ENCODE measurements at places on chromosomes 6 and 20.
A peak's percentile ranks its signal among the peaks of the same experiment; 100 is the strongest.

GRCh38 chr6:93789532-93789931, 370.2 kb upstream of the EPHA7 start:
- DNase-seq, result no peak

DNA sequence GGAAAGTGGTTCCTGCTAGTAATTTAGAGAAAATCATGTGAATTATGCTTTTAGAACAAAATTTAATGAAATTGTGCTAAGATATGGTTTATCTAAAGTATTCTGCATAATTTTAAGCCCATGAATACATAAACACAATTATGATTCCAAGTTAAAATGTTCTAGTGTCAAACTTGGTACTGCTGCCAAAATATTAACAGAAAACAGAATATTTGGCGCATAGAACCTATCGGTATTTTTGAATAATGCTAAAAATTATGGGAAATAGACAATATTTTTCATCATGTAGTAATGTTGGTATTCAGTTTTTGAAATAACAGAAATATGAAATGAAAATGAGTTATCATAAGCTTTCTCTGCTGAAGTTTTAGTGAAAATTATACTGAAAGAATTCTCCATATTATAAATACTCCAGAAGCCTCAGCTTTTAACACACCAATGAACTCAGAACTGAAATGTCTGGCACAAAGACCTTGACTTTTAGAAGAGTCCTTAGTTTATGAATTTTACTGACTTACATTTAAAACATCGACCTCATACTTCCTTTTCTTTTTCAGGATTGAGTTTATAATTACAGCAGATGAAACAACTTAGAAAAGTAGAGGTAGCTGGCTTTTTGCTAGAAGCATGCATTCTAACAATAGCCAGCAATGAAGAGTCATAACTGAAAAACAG, 1192.3 kb upstream of the GJE1 start:
- no peak for DNase-seq

DNA sequence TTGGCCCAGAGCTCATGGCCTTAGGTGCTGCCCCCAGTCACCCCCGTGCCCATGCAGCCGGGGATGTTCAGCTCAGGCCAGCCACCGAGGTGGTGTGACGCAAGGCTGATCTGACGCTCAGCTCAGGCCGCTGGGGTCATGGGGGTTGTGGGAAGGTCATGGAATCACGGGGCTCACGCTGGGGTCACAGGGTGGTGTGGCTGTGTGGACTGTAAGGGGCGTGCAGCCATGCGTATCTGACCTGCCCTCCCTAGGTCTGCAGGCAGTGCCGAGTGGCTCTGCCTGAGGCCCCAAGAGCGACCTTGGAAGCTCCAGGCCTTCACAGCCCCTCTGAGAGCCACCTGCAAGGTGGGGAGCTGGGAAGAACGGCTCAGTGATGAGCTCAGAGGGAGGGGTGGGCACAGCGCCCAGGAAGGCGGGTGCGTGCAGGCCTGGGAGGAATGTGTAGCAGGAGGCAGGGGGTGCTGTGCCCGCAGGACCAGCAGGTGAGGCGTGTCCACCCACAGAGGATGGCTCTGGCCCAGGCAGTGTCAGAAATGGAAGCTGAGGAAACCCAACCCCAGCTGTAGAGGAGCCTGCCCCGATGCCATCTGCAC, 27.8 kb downstream of the CHRNA4 start:
- no peak for DNase-seq

DNA sequence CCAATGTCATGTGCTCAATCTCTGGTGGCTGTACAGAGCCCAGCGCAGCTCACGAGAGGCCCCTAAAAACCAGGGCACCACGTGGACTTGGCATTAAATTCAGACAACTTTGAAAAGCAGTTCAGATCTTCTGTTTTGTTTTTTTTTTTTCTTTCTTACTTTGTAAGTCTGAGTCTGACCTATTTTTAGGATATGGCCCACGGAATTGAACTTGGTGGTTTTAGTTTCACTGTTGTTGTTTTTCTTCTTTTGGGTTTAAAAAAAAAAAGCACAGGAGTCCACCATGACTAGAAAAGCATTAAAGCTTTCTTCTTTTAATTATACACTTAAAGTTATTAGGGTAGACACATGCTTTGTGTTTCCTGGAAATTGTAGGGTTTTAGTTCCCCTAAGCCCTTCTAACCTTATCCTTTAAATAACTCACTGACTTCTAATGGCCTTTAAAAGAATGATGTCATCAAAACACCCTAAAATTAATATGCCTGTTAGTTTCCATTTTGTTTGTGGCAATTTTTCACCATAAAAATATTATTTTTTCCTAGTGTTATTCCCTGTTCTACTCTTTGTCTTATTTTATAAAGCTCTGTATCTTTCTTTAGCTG, 48.5 kb upstream of the CCN2 start:
- DNase-seq, result no peak

GRCh38 chr6:163354085-163354484, 60.4 kb upstream of the QKI start:
- no peak for DNase-seq

DNA sequence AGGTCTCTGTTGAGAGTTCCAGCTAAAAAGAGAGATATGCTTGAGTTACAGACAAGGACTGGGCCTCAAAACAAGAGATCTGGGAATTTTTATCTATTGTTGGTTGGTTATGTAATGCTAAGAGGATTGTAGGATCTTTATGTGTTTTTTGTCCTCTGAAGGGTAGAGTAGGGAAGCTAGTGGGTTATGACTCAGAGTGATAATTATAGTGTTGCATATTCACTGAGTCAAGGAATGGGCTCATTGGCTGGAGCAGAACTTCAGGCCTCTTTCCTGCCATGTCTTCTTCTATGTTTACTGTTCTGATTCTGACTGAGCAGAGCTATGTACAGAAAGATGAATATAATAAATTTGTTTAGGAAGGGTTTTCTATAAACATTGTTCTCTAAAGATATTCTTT, 66.1 kb upstream of the NOX3 start:
- DNase-seq, result no peak

DNA sequence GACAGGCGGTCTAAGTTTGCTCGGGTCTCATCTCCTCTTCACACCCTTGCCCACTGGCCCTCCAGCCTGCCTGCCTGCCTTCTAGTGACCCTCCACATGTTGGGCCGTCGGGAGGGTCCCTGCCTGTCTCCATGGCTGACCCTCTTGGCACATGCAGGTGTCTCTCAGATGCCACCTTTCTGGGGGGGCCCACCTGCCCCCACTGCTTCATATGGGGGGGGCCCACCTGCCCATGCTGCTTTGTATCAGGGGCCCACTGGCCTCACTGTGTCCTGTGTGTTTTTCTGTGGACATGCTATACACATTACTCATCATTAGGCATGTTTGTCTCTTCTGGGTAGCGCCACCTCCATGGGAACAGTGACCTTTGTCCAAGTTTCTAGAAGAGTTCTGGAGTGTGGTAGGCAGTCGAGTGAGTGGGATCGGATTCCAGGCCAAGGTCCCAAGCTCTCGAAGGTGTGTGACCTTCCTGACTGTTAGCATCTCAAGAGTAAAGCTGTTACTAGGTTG, 40.4 kb upstream of the KIF25 start:
- DNase-seq, result peak; percentile 20

DNA sequence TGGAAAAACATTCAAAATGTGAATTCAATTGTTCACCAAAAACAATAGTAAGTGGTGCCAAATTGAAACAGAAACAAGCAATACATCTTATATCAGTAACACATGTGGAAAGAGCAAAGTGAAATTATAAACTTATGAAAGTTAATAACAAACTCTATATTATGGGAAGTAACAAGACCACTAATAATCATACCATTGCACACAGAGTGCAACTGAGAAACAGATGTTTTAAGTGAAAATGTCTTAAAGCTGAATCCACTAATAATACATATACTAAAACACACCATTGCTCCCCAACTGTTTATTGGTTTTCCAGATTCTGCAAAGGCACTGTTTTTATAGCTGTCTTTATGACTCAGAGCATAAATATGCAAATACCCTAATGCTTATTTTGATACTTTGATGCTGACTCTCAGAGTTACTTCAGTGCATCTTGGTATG, 292.3 kb downstream of the RFPL4B start:
- DNase-seq, result peak; percentile 31

- DNase-seq, result no peak
Measured at GRCh38 chr6:39867592-39867991, 66.7 kb downstream of the MOCS1 start.

DNA sequence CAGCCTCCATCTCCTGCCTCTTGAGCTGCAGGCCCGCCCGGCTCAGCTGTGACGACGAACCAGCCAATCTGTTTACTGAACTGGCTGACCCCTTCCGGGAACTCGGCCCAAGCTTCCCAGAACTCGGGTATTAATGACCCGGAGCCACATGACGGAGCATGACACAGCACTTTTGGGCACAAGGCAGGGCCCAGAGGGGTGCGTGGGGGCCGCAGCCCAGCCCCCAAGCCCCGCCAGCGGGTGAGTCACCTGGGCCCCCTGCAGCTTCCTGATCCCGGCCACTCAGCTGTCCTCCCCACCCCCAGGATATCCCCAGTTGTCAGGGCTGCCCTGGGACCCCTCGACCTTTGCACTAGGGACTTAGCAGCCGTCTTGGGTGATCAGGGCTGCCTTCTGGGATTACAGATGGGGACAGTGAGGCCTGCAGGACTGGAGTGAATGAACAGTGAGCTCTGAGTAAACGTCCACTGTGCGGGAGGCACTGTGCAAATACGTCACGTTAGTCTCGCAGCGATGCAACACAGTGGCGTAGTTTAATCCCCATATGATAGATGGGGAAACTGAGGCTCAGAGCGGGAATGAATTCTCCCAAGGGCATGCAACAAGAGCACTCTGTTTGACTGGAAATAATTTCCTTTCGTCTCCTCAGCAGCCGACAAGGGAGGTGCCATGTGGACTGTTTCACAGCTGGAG, 102.1 kb downstream of the CEBPB start:
- peak; percentile 90 for DNase-seq

DNA sequence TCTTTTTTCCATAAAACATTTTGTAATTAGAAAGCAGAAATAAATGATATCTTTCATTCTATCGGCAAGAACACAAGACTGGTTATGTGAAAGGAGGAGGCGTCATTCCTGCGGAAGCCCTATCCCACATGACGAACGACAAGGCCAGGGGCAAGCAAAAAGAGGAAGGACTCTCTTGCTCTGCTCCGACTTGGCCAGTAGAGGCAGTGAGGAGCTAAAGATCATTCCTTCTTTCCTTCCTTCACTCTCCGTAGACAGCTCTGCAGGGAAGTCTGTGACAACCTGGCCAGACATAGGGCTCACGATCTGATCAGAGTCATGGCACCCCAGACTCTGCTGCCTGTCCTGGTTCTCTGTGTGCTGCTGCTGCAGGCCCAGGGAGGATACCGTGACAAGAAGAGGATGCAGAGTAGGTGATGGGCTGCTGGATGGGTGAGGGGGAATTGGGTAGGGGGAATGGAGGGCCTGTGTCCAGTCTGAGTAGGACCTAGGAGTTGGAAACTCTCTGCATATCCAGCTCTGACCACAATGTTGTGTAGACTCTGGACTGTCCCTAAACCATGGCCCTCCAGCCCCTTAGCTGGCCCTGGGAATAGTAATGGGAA, at the start of gene WFDC10A:
Gene WFDC10A (plus strand): TSS at position 244 of the 605 bp plus-strand sequence. CDS start 75 bp downstream, at position 319.
- DNase-seq, result peak; percentile 70

DNA sequence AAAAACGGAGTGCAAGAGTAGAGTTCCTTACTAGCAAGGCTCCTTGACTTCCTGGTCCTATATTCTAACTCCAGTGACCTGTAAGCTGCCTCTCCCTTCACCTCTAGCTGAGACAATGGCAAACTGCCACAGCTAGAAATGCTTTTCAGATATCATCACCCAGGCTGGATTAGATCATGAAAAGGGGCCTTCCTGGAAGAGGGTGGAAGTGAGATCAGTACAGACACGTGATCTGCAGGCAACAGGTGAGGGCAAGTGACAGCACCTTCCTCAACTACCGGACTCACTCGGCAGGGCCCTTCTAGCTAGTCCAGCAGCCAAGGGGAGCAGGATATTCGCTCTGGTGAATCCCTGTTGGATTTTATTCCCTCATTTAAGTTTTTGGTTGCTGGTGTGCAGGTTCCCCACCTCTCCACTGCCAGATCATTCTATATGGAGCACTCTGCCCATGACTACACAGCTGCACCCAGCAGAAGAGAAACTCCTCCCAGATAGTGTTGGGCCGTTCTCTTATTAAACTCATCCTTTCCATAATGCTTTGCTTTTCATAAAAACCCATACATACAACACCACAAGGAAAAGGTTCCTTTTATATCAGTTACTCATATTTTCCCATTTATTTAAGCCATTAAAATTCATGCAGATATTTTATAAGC, 26.4 kb upstream of the FAM83C start:
- DNase-seq, result peak; percentile 44

GRCh38 chr6:92810913-92811312, 608.4 kb downstream of the EPHA7 start:
- no peak for DNase-seq

DNA sequence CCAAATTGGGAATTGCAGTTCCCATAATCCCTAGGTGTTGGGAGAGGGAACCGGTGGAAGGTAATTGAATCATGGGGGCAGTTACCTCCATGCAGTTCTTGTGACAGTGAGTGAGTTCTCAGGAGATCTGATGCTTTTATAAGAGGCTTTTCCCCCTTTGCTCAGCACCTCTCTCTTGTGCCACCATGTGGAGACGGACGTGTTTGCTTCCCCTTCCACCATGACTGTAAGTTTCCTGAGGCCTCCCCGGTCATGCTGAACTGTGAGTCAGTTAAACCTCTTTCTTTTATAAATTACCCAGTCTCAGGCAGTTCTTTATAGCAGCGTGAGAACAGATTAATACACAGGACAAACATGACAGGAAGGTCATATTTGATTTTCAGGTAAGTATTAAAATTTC, 25.3 kb upstream of the HECA start:
- DNase-seq, result no peak

DNA sequence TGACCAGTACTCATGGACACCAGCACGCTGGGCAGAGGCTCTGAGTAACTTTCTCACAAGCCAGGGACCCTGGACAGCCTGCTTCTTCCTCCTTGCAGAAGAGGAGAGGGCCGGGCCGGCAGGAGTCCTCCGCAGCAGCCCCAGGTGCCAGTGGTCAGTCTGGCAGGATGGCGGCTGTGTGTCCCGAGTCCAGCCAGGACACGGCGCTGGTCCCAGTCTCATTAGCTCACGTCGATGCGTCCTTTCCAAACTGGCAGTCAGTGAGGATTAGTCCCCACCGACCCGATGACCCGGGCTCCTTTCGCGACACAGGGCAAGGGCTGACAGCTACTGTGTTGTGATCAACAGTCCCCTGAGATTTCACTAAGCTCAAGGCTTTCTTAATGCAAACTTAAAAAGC, 267.0 kb downstream of the TAF4 start:
- no peak for DNase-seq

- no peak for DNase-seq
Measured at GRCh38 chr20:23666698-23667097, 22.1 kb downstream of the CST4 start.

- peak; percentile 13 for DNase-seq
Measured at GRCh38 chr6:85015396-85015990, 251.1 kb upstream of the TBX18 start.

GRCh38 chr20:54606380-54606779, 131.0 kb downstream of the DOK5 start:
- no peak for DNase-seq
